Fibroblast of skin of right quadriceps (primary cell): ENCODE measurements at places on chromosomes 13 and 19.
A peak's percentile ranks its signal among the peaks of the same experiment; 100 is the strongest.

DNA sequence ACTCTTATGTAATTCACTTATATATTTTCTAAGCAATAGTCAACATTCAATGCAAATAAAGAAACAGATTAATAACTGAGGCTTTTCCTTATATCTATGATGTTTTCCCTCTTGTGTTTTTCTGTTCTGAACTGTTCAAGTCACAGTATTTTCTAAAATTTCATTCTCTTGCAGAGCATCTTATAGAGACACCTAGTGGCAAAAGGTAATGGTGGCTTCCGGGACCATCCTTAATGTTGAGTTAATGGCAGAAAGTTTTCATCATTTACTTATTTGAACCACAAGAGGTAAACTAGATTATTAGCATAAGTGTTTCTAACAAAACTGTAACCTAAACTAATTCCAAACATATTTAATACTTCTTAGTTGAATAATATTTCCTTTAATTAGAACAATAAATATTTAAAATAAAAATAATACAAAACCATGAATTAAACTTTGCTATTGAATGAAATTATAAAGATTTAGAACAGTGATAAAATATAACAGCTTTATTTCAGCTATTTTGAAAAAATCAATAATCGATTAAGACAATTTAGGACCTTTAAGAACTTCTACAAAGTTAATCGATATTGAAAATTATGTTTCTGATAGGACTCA lies 1.7 kb upstream of the SLITRK5 start:
- no peak for DNase-seq

DNA sequence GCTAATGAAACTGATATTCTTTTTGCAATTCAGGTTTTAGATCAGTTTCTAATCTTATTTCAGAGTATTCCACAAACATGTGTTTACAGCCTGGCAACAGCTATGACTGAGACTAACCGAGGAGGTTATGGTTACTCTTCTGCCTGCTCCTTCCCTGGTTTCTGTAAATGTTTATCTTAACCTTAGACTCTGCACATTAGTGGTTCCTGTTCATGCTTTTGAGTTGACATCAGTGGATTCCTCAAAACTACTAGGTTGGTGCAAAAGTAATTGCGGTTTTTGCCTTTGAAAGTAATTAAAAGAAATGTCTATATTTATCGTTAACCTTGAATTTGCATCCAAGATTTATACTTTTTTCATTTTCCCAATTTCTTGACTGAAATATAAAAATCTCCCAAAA lies 237.0 kb upstream of the TSHZ3 start:
- peak; percentile 1 for DNase-seq

- no peak for DNase-seq
These were observed 8.4 kb downstream of the PCDH9 start for GRCh38 chr13:67221630-67222226.

DNA sequence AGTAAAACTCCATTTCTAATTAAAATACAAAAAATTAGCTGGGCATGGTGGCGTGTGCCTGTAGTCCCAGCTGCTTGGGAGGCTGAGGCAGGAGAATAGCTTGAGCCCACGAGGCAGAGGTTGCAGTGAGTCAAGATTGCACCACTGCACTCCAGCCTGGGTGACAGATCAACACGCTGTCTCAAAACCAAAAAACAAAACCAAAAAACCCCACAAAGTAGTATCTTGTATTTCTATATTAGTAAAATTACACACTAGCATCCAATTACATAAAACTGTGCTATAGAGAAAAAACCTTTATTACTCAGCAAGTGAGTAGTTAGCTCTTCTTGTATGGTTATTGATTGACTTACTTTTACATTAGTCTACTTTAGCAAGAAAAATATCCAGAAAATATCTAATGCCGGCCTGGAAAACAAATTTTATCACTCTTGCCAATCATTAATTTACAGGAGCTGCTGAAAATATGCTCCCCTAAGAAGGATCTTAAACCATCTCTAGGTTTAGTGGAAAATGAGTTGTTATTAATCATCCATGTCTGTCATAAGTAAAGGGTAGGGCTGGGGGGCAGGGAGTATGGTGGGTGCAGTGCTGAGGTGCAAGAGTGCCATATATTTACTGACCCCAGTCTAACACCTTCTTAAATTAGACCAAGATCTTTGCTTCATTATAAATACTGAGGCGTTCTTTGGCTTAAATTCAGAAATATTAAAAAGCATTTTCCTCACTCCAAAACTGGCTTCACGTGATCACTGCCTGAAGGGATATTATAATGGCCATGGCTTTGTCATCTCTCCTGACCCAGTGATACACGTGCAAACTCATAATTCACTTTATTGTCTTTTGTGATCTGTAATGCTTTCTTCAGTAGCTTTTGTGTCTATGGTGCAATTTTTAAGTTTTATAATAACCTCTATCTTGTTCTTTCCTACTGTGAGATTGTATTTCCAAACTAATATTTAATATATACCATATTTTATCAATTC lies 44.1 kb downstream of the UBL3 start:
- no peak for DNase-seq

GRCh38 chr13:74678308-74678965 lies 544.2 kb upstream of the KLF12 start:
- DNase-seq = no peak

GRCh38 chr13:33323801-33324510 lies 38.4 kb upstream of the STARD13 start:
- DNase-seq = no peak

GRCh38 chr13:58620176-58620575 lies 988.6 kb downstream of the PCDH17 start:
- no peak for DNase-seq

DNA sequence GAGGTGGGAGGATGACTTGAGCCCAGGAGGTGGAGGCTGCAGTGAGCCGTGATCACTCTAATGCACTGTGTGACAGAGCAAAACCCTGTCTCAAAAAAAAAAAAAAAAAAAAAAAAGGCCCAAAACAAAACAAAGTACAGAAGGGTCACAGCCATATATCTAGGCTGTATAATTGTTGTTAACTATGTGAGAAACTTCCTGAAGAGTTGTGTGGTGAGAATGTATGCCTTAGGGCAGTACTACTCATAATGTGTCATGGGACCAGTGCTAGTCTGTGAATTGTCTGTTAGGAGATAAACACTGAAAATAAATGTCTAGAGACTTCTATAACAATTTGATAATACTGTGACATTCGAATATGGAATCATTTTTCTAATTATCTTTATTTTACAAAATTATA lies 43.1 kb downstream of the PAN3 start:
- peak; percentile 64 for DNase-seq

DNA sequence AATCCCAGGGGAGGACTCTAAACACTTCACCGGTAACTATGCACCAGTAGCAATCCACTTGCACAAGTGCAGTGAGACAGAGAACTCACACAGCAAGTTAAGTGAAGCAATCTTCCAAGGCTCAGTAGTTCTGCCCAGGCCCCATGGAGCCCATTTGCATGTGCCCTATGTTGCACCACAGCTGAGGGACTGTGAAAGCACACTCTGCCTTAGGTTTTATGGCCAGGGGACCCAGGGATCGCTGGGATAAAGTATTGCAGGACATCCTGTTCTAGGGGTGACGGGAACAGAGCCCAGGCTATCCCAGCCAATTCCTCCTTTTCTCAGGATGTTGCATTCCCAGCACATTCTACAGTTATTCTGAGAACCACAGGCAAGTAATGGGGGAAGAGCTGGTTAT lies 6.0 kb upstream of the AMER2 start:
- DNase-seq = no peak

DNA sequence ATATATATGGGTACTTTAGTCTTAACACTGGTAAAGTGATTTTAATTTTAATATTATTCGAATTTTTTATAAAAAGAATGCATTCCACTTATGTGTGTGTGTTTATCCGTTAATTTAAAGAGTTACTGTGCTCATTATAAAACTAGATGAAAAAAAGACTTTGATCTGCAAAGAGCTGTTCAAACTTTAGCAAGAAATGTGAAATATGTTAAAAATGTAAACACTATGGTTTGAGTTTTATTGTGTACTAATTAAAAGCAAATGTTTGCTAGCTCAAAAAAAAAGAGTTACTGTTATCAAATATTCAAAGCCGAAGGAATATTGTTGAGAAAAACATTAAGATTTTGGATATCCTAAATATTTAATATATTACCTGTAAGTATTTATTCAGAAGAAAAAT lies 34.5 kb downstream of the UFM1 start:
- DNase-seq = peak; percentile 63

GRCh38 chr13:45511310-45512097 lies 46.8 kb downstream of the COG3 start:
- DNase-seq = peak; percentile 66

- no peak for DNase-seq
These were observed at the start of gene ARHGAP45 for GRCh38 chr19:1066748-1067340. ARHGAP45 (plus strand) TSS chr19:1067167; CDS start chr19:1067406, 239 bp downstream.

DNA sequence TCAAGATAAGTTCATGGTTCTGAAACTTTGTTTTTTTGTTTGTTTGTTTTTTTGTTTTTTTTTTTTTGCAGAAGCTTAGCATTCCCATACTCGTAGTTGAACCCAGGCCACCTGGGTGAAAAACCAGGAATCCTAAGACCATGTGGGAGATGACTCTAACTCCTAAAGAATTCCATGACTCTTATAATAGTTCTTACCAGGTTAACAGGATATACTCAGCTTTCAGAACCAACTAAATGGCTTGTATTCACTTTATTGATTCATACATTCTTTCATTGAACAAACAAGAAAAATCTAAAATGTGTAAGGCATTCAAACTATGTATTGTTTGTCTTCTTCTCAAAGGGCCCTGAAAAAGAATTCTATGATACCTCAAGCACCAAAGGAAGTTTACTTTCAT lies 40.5 kb upstream of the KLF5 start:
- peak; percentile 13 for DNase-seq

- DNase-seq = no peak
These were observed 86.4 kb downstream of the TSC22D1 start for GRCh38 chr13:44489751-44490150.

- no peak for DNase-seq
These were observed 120.6 kb upstream of the GPR12 start for GRCh38 chr13:26881154-26881553.
